ENCODE measurements at places on chromosomes 3 and 15.
A peak's percentile ranks its signal among the peaks of the same experiment; 100 is the strongest.

DNA sequence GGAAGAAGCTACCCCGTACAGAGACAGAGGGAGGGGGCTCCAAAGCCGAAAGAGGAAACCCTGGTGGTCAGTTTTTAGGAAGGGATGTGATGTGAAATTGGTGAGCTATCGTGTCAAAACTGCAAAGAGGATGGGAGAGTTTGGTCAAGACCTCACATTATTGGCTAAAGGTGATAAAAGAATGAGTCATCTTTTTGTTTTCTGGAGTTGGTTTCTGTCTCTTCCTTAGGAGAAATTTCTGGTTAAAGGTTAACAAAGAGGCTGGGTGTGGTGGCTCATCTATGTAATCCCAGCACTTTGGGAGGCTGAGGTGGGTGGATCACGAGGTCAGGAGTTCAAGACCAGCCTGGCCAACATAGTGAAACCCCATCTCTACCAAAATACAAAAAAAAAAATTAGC, 217.8 kb upstream of the CBLB start:
- DNase-seq: peak; percentile 14

GRCh38 chr15:59199626-59200465, 6.8 kb upstream of the LDHAL6B start:
- DNase-seq: peak; percentile 94

DNA sequence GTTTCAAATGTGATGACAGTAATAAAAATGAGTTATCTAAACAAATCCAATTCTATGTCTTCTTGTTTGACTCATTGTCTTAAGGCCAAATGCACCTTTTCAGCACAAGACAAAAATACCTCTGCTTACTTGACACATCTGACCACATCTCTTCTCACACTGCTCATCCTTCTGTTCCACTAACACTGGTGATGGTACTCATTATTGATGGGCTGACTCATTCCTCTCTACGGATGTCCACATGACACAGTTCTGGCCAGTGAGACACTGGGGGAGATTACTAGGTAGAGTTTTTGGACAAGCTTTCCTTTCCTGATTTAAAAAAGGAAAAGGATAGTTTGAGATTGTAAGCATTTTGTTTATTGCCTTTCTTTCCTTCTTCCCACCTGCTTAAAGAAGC, 410.6 kb upstream of the THRB start:
- DNase-seq: no peak

DNA sequence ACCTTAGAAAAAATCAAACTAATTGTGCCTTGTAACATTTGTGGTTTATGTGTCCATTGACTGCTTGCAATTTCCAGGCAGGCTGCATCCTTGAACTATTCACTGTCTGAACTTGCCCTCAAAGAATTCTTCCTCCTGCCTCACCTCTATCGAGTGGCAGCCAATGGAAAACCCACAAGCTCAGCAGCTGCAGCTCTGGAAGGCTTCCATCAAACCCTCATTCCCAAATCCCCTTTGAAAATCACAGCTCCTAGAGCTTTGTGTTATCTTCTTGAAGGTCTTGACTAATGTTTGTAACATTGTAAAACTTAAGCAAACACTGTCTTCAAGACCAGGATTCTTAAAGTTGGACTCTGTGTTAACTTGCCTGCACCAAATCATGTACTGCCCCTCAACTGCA, 81.1 kb downstream of the FILIP1L start:
- no peak for DNase-seq

GRCh38 chr3:197960694-197961581, 921 bp downstream of the LMLN start:
- DNase-seq: peak; percentile 84

GRCh38 chr15:83690676-83691075, 36.8 kb downstream of the ADAMTSL3 start:
- DNase-seq: no peak

GRCh38 chr3:129240436-129240835, 9.0 kb upstream of the COPG1 start:
- DNase-seq: peak; percentile 31

- no peak for DNase-seq
Measured at GRCh38 chr3:38111696-38112377, 25.1 kb downstream of the ACAA1 start.

GRCh38 chr15:39890621-39891020, 29.4 kb downstream of the GPR176 start:
- DNase-seq: no peak

GRCh38 chr15:68717951-68718350, 102.7 kb downstream of the ANP32A start:
- DNase-seq: no peak

GRCh38 chr3:164407111-164407510, 671.2 kb downstream of the SI start:
- no peak for DNase-seq

- peak; percentile 67 for DNase-seq
Measured at GRCh38 chr3:28940530-28940929, 340.3 kb upstream of the RBMS3 start.
